ENCODE measurements at places on chromosomes 3 and 15.

DNA sequence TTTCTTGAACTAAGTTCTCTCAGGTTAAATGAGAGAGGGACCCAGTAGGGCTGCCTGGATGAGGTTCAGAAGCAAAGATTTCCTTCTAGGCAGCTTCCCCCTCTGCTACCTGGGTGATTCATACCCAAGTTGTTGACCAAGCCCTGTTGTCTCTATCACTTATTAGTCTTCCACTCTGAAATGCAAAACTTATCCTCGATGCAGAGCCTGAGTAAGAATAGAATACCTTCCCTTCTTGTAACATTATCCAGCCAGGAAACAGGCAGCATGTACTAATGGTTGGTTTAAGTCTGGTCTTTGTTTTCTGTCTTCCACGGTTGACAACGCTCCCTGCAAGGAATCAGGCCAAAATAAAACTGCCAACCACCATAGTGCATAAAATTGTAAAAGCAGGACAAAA, 377.3 kb downstream of the MECOM start:
- no peak for DNase-seq

DNA sequence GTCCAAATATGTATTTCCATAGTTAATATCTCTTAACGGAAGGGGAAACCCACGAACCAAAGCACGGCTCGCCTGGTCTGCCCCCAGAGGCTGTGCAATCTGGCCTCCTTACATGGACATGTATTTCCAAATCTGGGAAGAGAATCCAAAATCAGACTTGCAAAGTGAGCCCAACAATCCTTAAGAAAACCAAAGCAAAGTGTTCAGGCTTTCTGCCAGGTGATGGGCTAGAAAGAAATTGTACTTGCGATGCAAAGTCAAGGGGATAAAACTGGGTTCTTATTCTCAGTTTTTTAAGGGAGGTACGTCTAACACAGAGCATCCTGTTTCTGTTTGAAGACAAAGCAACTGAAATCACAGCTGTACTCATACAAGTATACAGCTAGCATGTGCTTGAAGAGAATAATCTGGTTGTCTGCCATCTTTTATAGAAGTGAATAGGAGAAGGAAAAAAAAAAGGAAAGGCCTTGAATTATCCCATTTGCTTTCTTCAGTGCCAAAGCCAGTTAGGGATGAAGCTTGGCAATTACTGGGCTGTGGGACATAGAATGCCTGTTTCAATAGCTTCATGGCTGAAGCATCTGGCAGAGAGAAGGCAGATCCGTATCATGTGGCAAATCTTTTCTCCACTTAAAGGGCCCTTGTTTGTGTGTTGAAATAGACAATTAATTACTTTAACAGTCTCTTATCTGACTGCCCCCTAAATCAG, 48.4 kb downstream of the LRIG1 start:
- DNase-seq, result no peak

DNA sequence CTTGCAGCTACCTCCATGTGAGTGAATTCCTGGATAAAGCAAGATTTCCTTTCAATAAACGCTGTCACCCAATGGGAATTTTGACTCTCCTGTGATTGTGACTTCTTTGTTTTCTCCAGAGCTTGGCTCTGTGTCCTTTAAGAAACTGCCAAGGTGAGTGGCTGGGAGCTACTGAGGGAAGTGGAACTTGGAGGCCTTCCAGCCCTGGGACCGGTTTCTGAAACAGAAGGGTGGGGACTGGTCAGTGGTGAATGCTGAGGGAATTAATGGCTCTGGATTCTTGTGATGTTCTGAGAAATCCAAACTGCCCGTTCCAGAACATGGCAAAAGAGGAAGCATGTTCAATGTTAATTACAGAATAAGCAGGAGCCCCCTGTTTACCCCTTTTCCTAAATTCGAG, 41.1 kb upstream of the MYZAP start:
- DNase-seq, result no peak

- DNase-seq, result no peak
Measured at GRCh38 chr3:38029400-38030125, at the start of gene PLCD1. Gene PLCD1, minus strand, starts transcription at chr3:38029642. Its CDS starts 103 bp downstream, at chr3:38029539.

DNA sequence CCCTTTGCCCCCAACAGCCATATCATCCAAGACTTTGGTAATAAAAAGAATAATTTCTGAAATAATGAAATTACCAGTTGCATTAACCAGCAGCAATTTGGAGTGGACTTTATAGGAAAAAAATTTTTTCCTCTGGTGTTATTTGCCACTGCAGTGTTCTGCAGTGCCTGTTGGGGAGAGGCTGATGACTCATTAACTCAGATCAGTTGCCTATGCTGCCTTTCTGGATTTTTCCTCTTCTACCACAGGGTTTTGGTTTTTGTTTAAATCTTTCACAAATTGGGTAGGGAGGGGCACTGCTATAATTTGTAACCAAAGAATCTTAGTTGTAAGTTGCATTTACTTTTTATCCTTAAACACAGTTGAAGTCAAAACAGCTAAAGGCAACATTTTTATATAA, 22.7 kb downstream of the ATP6V1A start:
- no peak for DNase-seq

- DNase-seq, result peak; percentile 37
Measured at GRCh38 chr15:45456212-45457106, 66.1 kb downstream of the SLC30A4 start.

DNA sequence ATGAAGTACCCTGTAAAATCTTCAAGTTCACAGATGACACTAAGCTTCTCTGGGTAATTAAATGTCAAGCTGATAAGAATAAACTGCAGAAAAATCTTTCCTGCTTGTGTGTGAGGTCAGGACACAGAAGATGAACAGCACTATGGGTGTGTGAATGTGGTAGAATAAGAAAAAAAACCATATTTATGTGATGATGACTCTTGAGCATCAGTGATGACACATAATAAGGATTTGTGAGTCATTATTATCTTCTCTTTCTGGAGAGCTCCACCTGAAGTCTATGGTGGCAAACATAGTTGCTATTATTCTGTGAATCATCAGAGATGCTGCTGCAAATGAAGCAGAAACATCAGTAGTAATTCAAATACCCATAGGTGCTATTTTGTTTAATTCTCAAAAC, 422.4 kb downstream of the DIPK2A start:
- no peak for DNase-seq

- DNase-seq, result no peak
Measured at GRCh38 chr3:42397644-42398043, 12.8 kb downstream of the LYZL4 start.

- DNase-seq, result no peak
Measured at GRCh38 chr15:67358812-67359211, 104.2 kb downstream of the IQCH start.

GRCh38 chr3:126391631-126392030, 3.1 kb upstream of the CFAP100 start:
- DNase-seq, result no peak

DNA sequence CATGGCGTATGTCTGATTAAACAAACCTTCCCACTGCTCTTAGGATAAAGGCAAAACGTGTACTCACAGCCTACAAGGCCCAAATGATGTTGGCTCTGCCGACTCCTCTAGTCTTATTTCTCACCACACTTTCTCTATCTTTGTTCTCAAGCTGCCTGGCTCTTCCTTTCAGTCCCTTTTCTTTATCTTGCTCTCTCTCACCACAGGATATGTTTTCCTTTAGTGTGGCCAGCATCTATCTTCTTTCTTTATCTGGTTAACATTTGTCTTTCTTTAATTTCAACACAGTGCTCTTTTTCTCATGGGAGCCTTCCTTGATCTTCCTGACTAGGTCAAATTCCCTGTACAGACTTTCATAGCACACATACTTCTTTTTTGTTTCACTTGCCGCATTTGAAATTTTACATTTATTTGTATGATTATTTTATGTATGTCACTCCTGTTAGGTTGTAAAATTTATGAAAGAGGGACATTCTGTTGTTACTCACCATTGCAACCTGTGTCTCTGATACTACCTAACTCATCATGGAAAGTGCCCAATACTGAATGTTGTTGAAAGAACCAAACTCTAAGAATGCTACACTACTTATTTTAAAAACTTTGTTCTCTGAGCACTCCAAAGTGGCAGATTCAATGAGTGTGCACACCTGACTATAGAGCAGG, 328.9 kb upstream of the CBLB start:
- no peak for DNase-seq

DNA sequence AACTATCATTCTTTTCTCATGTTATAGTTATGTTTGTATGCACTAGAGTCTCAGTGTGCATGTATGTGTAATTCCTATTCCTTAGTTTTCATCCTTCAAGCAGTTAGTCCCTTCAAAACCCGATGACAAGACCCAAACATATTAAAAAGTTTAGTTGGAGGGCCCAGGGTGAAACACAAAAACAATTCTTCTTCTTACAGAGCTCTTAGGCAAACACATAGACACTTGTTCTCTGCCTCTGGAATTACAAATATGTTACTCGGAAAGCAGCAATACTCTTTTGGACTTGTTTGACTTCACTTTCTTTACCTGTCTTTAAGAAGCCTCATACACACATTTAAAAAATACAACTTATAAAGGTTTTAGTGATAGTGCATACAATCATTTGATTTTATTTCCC, 763 bp upstream of the CNTN6 start:
- DNase-seq, result no peak

DNA sequence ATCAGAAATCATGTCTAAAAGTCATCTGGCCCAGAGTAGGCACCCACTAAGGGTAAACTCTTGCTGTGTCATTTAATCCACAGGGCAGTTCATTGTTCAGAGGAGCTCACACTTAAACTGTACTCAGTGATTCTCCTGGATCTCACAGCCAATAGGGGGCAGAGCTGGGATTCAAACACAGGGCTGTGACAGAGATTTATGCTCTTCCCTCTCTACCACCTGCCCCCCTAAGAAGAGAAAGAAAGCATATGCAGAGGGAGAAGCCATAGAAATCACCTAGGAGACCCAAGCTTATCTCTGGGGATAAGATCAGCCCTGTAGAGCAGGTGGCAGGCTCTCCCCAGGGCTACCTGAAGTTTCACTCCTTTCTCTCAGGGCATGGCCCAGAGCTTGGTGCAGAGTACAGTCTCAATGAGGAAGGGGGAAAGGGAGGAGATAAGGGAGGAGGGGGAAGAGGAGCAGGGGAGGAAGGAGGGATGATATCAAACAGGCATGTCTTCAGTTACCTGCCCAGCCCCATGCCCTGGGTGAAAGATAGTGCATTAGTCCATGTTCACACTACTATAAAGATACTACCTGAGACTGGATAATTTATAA, 51.8 kb upstream of the ADPGK start:
- no peak for DNase-seq

GRCh38 chr3:183213415-183214276, 39.4 kb upstream of the B3GNT5 start:
- DNase-seq, result no peak

- DNase-seq, result no peak
Measured at GRCh38 chr3:13532631-13533030, 16.3 kb upstream of the FBLN2 start.

- DNase-seq, result no peak
Measured at GRCh38 chr3:189898559-189899153, 222.0 kb downstream of the P3H2 start.

DNA sequence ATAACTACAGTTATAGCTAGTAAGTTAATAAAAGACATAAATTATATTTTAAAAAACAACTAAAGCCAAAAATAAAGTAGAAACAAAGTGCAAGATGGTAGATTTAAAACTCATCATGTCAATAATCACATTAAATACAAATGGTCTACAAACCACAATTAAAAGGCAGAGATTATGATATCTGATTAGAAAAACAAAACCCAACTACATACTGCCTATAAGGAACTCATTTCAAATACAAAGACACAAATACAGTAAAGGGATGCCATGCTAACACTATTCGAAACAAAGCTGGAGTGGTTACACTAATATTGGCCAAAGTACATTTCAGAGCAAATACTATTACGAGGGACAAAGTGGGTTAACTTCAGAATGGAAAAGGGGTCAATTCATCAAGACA, 426.5 kb downstream of the SHQ1 start:
- no peak for DNase-seq

DNA sequence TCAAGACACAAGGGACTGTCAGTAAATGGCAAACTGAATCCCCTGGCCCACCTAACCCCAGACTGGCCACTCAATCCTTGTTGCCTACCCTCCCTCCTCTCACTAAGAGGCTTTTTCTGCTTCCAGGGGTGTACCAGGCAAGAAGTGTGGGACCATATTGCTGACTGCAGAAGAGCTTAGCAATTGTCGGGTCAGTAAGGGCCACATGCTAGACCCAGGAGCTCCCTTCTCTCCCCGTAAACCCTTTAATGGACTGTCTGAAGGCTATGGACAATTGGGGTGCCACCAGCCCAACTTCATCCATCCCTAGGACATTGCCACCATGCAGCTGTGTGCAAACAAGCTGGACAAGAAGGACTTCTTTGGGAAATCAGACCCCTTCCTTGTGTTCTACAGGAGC, 8.8 kb downstream of the CPNE9 start:
- no peak for DNase-seq

- no peak for DNase-seq
Measured at GRCh38 chr15:87129916-87130315, 1050.2 kb downstream of the AGBL1 start.

DNA sequence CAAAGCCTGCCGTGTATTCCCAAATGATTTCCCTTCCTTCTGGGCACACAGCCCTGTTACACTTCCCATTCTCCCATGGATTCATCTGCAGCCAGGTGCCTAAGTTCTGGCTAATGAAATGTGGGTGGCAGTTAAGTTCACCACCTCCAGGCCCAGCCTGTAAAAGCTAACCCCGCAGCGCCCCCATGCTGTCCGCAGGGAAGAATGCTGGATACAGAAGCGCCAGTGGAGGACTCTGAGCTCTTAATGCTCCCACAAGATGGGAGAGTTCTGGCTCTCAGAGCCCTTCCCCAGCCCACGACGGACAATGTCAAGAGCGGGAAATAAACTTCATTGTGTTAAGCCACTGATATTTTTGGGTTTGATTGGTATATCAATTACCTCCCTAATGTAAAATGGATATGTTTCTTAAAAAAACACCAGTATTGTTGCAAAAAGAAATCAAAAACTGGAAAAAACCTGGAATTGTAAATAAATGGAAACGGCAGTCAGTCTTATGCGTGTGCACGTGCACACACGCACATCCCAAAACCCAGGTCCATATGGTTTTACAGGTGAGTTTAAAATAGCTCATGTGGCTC, 37.7 kb upstream of the FGD5 start:
- no peak for DNase-seq

GRCh38 chr3:14539742-14540491, at the start of gene GRIP2:
Gene GRIP2, minus strand, starts transcription at chr3:14540342. Its CDS starts 34 bp downstream, at chr3:14540308.
- no peak for DNase-seq

DNA sequence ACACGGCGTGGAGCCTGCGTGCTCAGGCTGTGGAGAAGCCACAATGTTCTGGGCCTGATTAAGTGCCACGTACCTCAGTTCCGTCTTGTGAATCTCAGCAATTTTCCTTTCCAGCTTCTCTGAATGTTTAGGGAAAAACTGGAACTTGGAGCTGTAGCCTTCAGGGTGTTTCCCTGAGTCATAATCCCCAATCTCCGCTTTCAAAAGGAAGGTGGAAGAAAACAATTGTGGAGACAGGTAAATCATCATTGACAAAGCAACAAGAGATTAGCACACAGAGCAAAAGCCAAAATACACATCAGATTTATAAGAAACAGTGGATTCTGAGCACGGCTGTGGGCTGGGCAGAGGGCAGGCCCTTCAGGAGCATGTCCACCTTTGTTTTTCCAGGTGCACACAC, 79.0 kb downstream of the WDR76 start:
- no peak for DNase-seq

- no peak for DNase-seq
Measured at GRCh38 chr15:101198800-101199199, 53.0 kb downstream of the CHSY1 start.

- no peak for DNase-seq
Measured at GRCh38 chr3:151283907-151284461, 5.6 kb upstream of the P2RY14 start.

- DNase-seq, result no peak
Measured at GRCh38 chr3:158453865-158454264, 117.1 kb upstream of the MLF1 start.
